ENCODE measurements at places on chromosomes 6 and 20.

DNA sequence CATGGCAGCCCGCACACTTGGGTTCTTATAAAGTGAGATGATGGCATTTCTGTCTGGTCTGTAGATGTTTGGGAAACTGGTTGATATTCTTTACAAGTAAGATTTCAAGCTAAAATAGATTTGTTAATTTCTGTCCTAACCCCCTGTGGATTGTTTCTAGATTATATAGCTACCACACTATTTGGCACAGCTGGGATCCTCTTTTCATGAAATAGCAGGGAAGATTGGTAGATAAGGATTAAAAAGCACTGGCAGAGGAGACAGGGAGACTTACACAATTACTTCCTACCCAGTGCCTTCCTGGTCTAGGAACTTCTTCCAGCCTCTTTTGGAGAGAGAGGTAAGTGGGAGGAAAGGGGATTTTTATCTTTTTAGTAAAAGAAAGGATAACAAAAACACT is 13.2 kb upstream of the ATXN1 start:
- no peak for DNase-seq

DNA sequence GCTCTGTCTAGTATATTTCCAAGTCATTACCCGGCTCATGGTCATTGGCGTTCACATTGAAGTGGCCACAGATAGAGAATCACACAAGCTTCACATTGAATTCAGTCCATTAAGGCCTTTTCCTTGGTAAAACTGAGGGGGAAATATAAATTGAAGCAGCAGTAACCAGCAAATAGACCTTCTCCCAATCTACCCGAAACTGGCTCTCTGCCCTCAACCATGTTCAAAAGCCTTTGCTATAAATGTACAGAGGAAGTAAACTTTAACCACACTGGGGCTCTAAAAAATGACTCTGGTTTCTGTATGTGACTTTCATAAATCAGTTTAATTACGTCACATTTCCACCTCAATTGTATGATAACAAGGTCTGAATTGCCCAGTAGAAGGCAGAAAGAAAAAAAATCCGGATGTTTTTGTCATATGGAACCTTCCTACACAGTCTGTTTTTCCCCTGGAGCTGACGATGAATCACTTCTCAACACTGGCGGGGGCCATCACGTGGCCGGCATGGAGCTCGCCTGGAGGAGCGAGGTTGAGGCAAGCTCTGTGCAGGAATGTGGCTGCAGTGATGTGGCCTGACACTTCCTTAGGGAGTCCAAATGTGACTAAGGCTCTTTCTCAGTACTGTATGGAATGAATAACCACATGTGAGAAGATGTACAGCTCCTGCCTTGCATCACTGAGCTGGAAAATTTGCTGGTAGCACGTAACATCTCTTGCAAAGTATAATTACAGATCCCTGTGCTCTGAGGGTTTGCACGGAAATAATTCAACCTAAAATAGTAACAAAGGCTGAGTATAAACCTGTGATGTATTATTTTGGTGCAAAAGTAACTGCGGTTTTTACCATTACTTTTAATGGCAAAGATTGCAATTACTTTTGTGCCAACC is 58.6 kb upstream of the SNX9 start:
- peak; percentile 82 for DNase-seq

DNA sequence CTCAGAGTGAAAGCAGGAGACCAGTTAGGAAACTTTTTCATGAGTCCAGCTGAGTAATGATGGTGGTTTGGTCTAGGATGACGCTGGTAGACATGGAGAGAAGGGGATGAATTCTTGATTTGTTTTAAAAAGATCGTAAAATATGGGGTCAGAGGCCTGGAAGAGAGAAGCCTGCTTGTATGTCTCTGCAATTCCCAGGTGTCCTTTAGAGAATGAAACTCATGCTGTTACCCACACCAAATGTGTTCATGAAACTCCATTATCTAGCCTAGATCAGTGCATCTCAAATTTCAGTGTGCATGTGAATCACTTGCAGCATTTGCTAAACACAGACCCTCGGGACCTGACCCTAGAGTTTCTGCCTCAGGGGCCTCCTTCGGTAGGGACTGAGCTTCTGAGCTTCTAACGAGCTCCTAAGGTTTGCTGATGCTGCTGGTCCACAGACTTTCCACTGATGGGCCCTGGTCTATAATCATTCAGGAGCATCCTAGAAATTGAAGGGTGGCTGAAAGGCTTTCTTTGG is 302.0 kb upstream of the PLCB4 start:
- DNase-seq = no peak

DNA sequence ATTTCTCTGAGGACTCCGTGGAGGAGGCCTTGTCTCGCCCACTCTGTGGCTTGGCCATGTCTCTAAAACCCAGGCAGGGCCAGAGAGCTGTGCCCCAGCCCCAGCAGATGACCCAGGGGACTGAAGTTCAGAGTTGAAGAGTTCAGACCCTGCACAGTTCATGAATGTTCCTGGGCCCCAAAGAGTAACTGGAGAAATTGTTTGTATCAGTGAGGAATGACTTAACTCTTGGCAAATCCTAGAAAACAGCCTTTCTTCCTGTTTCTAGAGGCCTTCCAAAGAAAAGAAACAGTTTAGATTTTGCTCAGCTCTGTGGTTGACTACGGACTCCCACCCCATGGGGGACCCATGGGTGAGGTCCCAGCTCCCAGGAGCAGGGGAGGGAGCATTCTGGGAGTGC is 62.1 kb upstream of the EYA2 start:
- no peak for DNase-seq

GRCh38 chr6:47464052-47464451 is 13.5 kb upstream of the CD2AP start:
- no peak for DNase-seq

DNA sequence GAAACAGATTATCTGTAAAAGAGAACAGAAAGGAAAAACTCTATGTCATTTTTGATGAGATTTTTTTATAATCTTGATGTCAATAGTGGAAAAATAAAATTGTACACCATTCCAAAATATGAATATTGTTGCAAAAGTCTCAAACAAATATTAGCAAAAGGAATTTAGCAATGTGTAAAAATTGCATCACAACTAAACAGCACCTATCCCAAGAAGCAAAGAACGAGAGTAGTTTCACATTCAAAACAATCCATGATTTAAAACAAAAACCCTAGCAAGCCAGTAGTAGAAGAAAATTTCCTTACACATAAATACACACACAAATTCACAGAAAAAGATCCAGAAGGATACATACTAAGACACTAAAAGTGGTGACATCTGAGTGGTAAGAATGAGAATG is 38.4 kb downstream of the LCA5 start:
- no peak for DNase-seq

DNA sequence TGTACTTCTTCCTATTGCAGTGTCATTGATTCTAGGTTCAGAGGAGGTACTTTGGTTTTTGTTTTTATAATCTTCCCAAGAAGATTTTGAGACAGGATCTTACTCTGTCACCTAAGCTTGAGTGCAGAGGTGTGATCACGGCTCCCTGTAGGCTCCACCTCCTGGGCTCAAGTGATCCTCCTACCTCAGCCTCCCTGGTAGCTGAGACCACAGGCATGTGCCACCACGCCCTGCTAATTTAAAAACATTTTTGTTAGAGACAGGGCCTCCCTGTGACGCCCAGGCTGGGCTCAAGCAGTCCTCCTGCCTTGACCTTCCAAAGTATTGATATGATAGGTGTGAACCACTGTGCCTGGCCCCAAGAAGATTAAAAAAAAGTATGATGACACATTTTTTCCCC is 3.4 kb upstream of the SLC17A5 start:
- peak; percentile 3 for DNase-seq

DNA sequence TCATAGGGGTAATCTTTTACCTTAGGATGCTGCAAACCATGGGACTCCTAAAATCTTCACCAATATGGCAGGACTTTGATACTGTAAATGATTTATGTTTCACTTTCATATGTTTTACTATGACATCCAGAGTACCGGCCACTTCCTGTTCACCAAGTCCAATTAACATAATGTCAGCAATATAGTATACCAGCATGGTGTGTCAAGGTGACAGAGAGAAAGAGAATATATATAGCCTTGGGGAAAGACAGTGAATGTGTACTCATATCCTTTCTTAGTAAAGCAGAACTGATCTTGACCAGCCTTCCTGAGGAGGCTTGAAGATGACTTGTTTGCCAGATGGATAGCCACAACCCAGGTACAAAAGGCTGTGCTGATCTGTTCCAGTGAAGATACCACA is 127.9 kb downstream of the NRN1 start:
- DNase-seq = no peak

DNA sequence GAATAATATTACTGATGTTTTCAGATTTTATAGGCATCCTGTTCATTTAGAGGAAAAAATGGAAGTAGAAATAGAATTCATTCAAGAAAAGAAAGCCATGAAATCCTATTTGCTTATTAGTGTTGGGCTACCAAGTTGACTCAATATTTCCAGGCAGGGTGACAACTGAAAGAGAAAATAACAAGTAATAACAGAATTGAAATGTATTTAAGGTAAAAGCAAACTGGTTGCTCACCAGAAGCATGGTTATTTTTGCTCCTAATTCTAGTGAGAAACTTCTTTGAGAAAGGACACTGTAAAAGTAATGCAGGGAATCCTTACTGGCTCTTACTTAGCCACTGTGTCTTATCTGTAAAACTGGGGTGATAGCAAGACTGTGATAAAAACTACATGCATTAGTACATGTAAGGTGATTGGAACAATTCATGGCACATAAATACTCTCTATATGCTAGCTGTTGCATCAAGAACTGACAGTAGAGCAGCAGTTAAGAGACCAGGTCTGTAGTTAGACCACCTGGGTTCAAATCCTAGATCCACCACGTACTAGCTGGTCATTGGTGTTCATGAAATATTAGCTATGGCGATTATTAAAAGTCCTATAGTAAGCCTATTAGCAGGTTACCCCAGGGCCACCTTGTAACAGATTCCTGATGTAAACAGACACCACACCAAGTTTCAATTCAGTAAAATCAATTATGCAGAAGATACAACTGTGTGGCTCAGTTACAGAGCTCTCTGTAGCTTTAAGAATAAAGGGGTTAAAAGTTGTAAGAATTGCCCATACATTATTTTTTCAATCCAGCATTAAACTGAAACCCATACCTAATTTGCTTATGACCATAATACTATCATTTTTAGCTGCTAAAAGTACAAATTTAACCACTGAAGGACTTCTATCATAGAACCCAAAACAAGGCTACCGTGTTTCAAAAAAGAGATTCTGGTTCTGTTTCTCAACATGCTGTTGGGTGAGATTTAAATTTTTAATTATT is 159.2 kb upstream of the COL21A1 start:
- DNase-seq = no peak

DNA sequence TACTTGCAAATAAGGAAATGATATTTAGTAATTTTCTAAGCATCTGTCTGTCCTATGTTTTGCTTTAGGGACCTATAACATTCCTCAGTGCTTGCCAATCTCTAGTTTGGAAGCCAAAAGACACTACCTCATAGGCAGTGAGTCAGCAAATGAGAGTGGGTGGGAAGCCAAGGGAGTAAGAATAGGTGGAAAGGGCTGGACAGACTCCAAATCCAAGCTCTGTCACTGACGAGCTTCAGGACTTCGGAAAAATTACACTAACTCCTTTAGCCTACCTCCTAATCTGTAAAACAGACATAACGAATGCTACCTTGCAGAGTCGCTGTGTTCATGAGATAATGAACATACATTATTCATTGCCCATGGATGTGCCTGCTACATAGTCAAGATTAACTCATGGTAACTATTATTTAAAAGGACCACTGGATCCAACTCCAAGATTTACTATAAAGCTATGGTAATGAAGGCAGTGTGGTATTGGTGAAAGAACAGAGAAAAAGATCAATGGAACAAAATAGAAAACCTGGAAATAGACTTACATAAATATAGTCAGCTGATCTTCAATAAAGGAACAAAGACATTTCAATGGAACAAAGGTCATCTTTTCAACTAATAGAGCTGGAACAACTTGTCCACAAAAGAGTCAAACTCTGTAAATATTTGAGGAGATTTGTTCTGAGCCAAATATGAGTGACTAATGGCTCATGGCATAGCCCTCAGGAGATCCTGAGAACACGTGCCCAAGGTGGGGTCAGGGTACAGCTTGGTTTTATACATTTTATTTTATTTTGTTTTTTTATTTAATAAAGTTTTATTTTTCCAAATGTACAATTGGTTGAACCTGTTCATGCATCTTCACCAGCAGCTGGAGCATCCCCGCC is 64.1 kb downstream of the FAM50B start:
- DNase-seq = no peak

GRCh38 chr20:43961541-43962471 is 47.2 kb downstream of the TOX2 start:
- no peak for DNase-seq

GRCh38 chr20:40197691-40198090 is 491.3 kb downstream of the MAFB start:
- DNase-seq = no peak

GRCh38 chr20:9241232-9241692 is 172.4 kb downstream of the PLCB4 start:
- no peak for DNase-seq

- no peak for DNase-seq
Observed at GRCh38 chr20:10876558-10876957, 202.8 kb upstream of the JAG1 start.

DNA sequence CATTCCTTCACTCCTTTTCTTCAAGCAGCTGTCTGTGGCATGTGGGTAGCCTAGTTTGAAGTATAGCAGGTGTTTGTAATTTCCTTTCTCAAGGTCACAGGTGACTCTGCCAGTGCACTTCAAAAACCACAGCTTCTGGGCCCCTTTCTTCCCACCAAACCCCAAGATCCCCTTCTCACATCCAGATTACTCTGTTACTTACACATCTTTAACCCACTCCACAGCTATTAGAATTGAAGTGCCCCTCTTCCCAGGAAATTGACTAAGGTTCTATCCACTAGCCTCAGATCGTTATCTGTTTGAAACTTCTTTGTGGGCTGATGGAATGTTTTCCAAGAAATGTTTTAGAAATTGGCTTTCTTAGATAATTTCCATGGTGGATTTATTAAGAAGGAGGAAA is 150.8 kb downstream of the AHI1 start:
- no peak for DNase-seq

GRCh38 chr6:116969211-116969863 is 92.3 kb downstream of the RFX6 start:
- peak; percentile 21 for DNase-seq

DNA sequence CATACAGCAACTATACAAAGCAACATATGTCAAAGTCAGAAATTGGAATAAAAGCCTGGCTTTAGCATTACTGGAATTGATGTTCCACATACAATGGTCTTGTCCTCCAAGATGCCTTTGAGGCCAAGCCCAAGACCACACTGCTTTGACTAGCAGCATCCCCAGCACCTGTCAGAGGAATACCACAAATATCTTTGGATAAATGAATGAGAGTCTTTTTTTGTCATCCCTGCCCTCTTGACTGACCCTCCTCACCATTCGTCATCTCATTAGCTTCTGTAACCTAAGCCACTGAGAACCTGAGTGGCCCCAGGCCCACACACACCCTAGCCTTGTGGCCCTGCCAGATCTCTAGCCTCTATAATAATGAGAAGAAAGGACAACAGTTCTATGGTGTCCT is 48.5 kb downstream of the TNFRSF21 start:
- no peak for DNase-seq

- DNase-seq = no peak
Observed at GRCh38 chr6:84141521-84141920, 85.9 kb downstream of the CEP162 start.

- DNase-seq = no peak
Observed at GRCh38 chr6:26152226-26153101, 65.2 kb downstream of the HFE start.

- DNase-seq = no peak
Observed at GRCh38 chr6:2948228-2949025, 22.9 kb downstream of the SERPINB6 start.

- DNase-seq = no peak
Observed at GRCh38 chr20:40433341-40433861, 255.6 kb downstream of the MAFB start.

Data from CD4-positive, alpha-beta T cell treated with Interferon alpha-2 for 1 hour (primary cell).